Activated CD4-positive, CD25-positive, alpha-beta regulatory T cell (primary cell): ENCODE measurements at places on chromosomes 13 and 19.

DNA sequence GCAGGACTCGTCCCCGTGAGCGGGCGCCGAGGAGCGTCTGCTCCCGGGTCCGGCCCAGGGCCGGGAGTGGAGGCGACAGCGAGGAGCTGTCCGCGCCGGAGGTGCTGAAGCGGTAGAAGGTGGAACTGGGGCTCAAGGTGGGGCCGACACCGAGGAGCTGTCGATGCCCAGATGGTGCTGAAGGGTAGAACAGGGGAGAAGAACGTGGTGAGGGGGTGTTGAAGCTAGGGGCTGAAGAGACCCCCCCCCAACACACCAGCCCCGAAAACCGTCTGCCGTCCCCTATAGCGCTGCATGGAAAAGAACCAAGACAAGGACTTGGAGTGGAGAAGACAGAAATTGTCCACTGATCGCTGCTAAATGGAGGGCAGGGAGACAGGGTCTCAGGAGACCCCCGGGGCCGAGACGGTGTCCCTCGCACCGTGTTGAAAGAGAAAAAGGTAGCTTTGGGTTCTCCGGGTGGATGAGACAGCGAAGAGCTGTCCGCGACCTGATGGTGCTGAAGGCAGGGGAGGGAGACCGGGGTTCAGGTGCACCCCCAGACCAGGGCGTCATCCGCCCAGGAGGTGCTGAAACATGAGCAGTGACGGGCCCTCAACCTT is 7.1 kb upstream of the PDE4C start:
- peak; percentile 11 for DNase-seq

GRCh38 chr13:108741930-108742329 is 112.5 kb downstream of the MYO16 start:
- no peak for DNase-seq

GRCh38 chr13:42754801-42755510 is 26.4 kb upstream of the FAM216B start:
- no peak for DNase-seq

- no peak for DNase-seq
These were observed 55.6 kb upstream of the PEG3 start for GRCh38 chr19:56896095-56896494.

DNA sequence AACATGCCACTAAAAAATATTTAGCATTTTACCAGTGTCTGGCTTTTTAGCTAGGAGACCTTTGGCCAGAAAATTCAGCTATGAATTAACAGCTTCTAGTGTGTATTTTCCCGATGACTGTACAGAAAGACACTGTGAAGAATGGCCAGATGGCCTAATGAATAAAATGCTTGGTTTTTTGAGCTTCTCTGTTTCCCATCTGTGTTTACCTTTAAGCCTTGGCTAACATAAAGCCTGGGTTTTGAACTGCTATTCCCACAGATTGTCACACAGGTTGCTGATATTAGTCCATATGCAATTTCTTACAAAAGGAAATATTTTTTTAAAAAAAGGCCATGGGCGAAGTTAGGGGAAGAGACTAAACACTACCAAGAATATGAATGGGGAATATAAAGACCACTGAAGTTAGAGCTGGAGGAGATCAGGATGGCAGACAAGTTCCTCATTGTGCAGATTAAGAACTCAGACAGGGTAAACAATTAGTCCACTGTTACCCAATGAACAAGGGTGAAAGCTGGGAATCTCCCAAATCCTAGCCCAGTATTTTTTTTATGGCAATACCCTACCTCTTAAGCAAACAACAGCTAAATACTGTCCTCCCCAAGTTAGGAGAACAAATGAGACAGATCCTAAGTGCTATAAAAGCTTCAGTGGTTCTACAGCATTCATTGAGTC is 95.1 kb downstream of the DCT start:
- DNase-seq, result no peak

DNA sequence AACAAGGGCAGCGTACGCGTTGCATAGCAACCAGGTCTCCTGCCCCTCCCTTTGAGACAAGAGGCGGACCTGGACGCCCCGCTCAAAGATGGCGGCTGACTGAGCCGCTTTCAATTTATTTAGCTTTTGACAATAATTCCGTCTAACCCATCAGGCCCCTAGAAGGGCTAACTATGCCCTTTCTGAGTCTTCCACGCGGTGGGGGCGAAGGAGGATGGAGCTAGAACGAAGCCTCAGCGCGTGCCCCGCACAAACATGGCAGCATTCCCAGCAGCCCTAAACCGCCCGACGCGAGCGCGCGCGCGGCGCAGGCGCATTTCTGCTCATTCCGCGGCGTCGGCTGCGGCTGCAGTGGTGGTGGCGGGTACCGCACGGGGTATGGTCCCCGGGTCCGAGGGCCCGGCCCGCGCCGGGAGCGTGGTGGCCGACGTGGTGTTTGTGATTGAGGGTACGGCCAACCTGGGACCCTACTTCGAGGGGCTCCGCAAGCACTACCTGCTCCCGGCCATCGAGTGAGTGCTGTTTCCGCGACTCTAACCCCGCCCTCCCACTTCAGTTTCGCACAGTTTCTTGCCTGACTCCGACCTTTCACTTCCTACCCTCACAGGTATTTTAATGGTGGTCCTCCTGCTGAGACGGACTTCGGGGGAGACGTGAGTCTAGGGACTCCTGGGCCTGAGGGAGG is at the start of gene MED25:
TSS of gene MED25 (plus strand) at position 326 of the 685 bp plus-strand sequence. CDS start at position 379, 53 bp downstream.
- peak; percentile 80 for DNase-seq

DNA sequence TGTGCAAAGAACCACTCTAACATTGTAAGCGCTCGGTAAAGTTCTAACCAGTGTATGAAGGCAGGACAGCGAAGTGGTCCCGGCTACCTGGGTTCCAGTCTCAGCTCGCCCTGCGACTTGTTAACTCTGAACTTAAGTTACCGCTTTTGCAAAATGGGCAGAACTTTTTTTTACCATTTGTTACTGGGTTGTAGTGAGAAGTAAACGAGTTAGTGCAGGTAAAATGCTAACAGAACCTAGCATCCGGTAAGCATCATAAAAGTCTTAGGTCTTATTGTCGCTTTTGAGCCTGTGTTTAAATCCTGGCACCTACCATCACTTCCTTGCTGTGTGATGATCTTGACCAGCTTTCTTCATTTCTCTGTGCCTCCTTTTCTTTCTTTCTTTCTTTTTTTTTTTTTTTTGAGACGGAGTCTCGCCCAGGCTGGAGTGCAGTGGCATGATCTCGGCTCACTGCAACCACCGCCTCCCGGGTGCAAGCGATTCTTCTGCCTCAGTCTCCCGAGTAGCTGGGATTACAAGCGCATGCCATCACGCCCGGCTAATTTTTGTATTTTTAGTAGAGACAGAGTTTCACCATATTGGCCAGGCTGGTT is 734 bp upstream of the TRMT1 start:
- no peak for DNase-seq

DNA sequence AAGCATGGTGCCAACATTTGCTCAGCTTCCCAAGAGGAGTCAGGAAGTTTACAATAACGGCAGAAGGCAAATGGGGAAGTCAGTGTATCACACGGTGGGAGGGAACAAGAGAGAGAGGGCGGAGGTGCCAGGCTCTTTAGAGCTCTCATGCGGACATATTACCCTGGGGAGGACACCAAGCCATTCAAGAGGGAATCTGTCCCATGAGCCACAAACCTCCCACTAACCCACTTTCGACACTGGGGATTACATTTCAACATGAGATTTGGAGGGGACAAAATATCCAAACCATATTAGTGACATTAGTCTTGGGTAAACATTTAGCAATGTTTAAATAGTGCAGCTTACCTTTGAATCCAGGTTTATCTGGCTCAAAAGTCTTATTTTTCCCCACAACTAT is 69.9 kb downstream of the SLAIN1 start:
- no peak for DNase-seq

DNA sequence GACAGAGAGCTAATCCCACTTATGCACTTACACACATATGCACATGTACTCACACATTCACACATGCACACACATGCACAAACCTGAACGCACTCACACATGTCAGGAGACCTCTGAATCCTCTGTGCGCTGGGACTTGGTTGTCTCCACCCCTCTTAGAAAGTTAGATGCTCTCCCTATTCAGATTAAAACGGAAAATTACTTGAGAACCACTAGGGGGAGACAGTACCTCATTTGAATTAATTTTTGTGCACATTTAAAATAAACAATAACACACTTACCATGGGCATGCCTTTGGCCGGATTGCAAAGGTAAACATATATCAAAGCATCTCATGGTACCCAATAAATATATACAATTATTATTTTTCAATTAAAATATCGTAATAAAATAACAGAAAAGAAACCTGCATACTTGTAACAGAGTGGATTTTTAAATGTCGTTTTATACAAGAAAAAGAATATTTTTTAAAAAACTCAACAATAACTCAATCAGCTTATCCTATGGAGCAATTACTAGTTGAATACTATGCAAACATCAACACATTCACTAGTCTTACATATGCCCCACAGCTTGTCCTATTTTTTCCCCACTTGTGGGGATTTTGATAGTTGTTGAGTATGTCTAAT is 9.5 kb upstream of the LILRB4 start:
- DNase-seq, result no peak

DNA sequence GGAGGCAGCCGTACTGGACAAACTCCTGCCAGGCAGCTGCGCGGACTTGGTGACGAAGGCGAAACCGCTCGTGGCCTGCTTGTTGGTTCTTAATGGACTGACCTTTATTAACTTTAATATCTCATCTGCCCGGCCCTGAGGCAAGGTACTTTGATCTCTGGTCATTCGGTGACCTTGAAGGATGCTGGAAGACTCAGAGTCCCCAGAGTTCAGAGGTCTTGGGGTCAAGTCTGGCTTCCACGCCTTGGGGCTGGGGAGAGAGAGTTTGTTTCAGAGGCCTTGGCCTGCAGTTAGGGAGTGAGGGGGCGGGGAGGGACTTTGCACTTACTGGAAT is 9.6 kb upstream of the EMC10 start:
- no peak for DNase-seq
